ENCODE measurements at places on chromosomes 5 and 9.

- H3K27ac ChIP-seq, result no peak overlapping the region
- H3K36me3 ChIP-seq, result no peaks in the 10 kb centered on the region
- DNase-seq, result no peak
Observed at GRCh38 chr5:147045290-147045689, 166.7 kb upstream of the PPP2R2B start.

DNA sequence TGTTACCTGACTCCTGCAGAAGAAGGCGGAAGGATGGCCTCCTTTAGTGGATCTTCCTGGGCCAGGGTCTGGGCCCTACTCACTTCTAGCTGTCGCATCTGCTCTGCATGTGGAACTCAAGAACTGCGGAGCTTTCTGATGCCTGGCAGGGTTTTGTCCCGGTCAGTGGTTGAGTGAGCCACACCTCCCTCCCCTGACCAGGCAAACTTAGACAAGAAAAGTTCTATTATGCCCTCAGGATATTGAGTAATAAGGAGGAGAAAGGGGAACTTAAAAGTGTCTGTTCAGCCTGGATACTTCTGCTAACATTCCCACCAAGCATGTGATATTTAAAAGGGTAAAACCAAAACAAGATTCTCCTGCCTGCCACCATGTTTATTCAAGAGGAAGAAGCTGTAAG lies at the start of gene FYB1:
FYB1 (minus strand) TSS at position 127 of the 400 bp plus-strand sequence. CDS start 16,603 bp downstream, outside the sequence.
- no peaks in the 10 kb centered on the region for H3K36me3 ChIP-seq
- H3K4me1 ChIP-seq, result peaks cover 56% of the 10 kb centered on the region
- H3K4me3 ChIP-seq, result no peak within 1 kb of the TSS
- no peaks in the 10 kb centered on the region for H3K27me3 ChIP-seq
- no peak within 1 kb of the TSS for H3K27ac ChIP-seq
- no peak for DNase-seq

DNA sequence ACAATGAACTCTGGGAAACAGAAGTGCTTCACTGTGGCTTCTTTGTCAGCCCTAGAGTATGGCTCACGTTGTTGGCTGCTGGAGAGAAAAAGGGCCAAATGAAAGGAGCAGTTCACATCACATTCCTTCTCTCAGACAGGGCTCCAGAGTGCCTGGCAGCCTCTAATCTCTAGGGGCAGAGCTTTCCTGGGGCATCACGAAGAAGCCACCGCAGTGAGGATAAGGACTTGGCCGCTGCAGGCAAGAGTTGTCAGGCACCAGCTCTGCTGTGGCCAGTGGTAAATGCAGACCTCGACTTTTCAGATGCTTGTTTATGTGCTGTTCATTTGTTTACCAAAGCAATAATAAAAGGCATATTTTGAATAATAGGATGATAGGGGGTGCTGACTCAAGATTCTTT lies 227.2 kb downstream of the ICE1 start:
- H3K4me3 ChIP-seq, result no peak overlapping the region
- no peak for DNase-seq
- no peak overlapping the region for H3K27ac ChIP-seq
- H3K27me3 ChIP-seq, result no peaks in the 10 kb centered on the region

DNA sequence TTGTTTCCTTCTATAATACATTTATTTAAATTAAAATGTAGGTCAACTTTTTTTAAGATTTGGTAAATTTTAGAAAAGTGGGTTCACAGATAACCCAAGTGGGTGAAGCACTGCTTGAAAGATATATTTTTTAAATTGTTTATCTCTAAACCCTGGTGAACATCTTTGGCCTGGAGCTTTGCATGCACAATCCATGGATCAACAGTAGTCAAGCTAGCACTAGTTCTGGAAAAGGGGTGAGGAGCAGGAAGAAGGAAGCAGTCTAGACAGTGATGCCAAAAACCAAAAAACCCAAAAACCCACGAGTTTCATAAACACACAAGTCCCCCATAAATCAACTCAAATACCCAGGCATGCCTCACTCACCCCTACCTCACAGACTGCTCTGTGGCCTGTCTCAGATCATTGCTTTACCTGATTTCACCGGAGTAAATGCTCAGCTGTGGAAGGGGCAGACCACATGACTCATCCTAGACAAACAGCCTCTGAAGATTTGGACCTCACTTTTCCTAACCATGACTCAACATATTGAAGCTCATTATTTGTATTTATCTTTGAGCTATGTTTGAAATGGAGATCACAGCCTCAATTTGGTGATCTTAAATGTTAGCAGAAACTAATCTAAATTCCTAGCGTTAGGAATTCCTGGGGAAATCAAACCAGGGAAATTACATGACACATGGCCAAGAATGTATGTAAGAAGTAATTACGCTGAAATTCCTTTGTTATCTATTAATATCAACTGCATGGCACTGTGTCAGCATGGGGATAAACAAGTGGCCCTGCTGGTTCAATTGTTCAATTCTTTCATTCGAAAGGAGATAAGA lies 149.6 kb downstream of the ZNF608 start:
- H3K4me3 ChIP-seq, result no peak overlapping the region
- peaks cover 4% of the 10 kb centered on the region for H3K27me3 ChIP-seq
- no peaks in the 10 kb centered on the region for H3K4me1 ChIP-seq

All from activated CD4-positive, alpha-beta memory T cell treated with anti-CD3 and anti-CD28 coated beads for 36 hours (primary cell).